ENCODE measurements at places on chromosomes 2 and 18.

DNA sequence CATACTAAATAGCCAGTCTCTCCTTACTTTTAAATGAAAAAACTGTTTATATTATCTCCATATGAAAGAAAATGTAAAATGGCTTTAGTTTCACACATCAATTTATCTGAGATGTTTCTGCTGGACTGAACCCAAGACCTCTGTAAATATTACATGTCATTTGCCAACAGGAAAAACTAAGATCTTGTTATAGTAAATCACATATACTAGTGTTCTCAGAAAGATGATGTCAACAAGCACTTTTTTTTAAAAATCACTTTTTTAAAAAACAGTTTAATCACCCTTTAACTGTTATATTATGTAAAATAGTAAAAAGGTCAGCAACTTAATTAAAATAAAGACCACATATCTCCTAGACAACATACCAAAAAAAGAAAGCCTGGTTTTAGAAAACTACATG, 46.3 kb downstream of the PTPN2 start:
- DNase-seq = no peak

DNA sequence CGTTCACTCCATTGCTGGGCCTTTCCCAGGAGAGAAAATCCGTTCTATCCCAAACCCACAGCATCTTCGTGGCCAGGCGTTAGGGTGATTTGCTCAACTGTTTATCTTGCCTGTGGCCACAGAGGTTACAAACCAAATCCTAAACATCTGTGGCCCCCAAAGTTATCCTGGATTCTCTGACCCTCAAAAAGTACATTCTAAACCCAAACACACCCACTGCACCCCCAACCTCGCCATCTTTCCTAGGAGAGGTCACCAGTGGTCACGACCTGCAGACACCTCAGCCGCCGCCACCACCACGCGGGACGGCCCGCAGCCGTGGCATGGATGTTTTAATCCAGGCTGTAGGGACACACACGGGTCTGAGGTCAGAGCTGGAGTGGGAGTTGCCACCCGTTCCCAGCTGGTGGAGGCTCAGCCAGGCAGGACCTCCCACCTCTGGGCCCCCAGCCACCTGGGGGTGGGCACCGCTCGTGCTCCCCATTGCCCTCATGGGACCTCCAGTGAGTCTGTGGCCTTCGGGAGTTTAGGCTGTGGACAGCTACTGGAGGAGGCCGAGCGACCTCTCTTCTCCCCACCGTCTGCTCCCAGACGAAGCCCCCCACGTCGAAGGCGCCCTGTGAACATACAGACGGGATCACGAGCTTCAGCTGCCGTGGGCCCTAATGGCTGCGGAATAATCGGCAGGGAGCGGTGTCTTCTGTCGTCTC, 72.0 kb downstream of the KCNG2 start:
- DNase-seq = no peak

DNA sequence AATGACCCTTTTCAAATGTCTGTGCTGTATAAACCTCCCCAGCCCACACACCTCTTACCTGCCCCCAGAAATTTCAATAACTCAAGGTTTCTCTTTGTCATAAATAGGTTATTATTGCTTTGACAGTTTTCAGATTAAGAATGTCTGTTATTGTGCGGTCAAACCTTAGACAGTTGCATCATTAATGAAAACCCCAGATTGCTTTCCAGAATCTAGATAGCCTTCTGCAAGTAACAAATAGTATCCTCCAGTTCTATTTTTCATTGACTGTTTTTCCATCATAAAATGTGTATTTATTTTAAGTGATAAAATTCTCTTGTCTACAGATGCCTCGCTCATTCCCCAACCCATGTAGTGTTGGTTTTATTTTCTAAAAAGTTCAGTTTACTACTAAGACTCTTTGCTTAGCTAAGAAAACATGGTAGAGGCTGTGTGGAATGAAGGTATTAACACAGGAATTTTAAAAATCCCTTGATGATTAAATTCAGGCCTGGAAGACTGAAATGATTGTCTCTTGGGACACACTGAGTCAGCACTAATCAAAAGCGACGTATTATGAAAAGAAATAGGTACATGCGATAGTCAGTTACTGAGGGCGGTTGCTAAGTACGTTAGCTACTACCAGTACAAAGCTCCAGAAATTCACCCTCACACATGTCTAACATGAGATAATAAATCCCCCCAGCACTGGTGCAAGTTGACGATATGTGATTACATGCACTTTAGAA, 38.4 kb upstream of the ITGAV start:
- DNase-seq = no peak

GRCh38 chr2:155825876-155826275, 506.6 kb downstream of the NR4A2 start:
- no peak for DNase-seq

- DNase-seq = no peak
These were observed 10.4 kb downstream of the ST8SIA3 start for GRCh38 chr18:57362714-57363113.

DNA sequence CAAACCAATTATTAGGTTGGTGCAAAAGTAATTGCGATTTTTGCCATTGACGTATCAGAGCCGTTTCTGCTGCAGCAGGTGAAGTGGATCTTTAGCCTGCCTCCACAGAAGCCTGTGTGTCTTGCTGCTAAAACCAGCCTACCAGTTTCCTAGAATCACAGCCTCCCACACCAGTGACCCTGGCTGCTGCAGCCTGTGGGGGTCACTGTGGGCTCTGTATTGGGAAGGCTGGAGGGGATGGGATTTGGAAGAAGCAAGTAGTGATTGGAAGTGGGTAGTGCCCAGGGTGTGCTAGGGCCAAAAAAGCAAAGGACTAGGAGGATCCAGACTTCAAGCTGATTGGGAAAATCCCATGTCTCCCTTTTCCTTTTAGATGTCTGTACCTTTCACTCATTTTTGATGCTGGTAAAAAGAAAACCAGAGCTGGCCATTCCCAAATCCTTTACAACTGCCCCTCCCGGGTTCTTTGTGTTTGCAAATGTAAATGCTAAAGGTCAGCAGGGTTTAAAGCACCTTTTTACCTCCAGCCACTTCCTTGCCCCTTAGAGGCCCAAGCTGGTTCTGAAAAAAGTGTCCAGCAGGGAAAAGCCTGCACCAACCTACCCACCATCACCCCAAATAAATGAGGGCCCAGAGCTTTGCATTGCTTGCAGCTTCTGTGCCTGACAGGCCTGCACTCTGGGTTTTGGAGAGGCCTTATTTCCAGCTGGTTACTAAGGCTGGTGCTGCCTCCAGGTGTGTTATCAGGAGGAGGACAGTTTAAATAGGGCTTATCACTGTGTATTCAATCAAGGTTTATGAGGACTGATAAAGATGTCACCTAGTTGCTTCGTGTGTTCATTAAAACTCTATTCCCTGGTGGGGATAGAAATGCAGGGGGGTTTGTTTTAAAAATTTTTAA, 172.0 kb downstream of the MIB1 start:
- no peak for DNase-seq

DNA sequence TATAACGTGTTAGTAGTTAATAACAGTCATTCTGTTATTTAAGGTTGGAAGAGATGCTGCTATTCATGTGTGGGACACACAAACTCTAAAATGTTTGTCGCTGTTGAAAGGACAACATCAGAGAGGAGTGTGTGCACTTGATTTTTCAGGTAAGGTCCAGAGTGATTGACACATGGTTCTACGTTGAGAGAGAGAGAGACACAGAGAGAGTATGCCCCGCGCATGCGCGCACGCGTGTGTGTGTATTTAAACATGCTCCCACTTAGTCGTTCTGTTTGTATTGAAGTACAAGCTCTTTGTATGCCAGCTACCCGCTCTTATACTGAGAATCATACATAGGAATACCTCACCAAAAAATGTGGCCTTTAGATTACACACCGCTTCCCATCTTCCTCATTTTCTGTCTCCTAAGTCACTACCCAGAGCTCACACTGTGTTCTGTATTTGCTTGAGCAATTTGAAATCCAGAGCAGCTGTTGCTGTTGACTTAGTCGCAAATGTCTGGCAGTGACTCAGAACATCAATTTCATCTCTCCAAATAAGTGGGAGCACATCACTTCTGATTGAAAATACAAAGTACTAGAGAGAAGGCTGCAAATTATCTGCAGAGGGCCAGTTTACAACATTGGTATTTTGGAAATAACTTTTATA, 148.1 kb downstream of the EML6 start:
- DNase-seq = no peak

GRCh38 chr2:215760091-215760490, 253.3 kb downstream of the MREG start:
- DNase-seq = no peak

GRCh38 chr2:204923957-204924356, 378.7 kb downstream of the PARD3B start:
- no peak for DNase-seq

DNA sequence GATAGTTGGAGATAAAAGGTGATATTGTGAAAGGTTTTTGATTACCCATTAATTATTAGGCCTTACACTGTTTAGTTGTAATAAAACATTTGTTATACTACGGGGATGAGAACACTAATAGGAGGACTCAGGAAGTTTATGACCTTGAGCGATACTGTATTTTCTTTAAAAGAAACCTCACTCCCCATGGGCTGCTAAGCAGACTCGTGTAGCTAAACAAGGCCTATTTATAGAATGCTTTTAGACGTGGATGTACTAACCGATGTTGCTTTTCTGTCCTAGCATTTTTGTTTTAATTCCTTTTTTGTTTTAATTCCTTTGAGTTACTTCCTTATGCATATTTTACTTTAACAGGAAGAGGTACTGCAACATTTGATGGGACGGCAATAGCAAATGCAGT, 22.9 kb downstream of the MSH6 start:
- no peak for DNase-seq

DNA sequence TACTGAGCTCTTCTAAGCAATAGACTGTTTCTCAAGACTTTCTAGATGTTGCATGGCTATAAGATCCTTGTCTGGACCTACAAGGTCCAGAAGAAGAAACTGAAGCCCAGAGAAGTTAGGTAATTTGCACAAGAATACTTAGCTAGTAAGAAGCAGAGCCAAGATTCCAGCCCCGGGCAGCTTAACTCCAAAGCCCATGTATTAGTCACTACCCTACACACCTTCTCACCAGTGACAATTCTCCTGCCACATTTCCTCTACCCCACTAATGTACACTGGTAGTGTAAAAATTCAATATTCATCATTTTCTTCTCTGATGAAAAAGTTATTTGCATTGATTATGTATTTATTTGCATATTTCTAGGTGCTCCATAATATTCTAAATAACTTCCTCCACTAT, 95.5 kb upstream of the CREB1 start:
- DNase-seq = no peak

DNA sequence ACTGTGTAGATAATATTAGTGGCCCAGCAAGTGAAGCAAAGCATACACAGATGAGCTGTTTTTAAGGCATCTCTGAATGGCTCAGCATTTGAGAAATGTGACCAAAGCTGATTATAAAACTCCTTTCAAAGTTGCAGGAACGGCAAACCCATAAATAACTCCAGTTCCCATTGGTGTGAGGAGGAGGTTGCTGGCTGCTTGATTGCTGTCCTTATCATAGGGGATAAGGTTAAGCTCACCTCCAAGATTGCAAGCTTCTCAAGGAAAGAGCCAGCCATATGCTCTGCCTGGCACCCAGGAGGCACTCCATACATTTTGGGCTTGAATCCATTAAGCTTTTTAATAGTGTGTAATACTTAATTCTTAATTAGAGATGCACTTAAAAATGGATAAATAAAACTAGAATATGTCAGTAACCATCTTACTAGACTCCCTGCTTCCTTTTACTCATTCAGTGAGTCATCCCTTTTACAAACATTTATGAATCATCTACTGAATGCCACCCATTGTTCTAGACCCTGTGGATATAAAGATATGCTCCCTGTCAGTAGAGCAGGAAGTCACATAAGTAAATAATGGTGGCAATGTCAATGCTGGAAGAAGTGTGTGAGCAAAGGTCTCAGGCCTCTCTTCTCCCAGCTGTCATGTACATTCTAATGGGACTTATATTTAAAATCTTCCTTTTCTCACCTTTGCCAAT, 99.3 kb downstream of the SPATS2L start:
- no peak for DNase-seq
